ENCODE measurements at places on chromosomes 2 and 18.
A peak's percentile ranks its signal among the peaks of the same experiment; 100 is the strongest.

DNA sequence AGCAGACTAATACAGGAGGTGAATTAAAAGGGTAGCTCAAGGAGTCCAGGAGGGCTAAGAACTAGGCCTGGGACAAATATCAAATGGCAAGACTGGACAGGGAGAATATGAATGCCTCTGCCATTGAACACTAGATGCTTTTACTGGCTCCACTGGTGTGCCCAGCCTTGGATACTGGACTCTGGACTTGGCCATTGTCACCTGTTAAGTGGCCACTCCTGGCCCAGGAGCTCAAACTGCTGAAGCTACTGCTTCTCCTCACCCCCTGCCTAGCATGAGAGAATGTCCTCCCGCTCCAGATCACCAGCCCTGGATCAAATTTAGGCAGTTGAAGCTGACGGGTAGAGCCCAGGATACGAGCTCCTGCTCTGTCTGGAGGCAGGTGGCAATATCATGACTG is 170.8 kb downstream of the DDX1 start:
- DNase-seq: no peak

- DNase-seq: no peak
These were observed 110.5 kb upstream of the KLF7 start for GRCh38 chr2:207276248-207276647.

DNA sequence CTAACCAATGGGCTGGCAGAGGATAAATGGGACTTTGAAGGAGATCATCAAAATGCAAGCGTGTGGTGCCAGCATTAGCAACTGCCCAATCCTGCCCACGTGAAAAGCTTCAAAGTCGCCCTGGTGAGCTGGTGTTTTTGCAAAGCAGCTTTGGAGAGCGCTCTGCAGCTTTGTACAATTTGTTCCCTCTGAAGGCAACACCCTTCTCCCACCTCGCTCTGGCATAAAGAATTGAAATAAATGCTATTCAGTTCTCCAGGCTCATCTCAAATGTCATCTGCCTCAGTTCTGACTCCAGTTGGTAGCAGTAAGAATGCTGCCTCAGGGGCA is 3.5 kb downstream of the COPS9 start:
- no peak for DNase-seq

DNA sequence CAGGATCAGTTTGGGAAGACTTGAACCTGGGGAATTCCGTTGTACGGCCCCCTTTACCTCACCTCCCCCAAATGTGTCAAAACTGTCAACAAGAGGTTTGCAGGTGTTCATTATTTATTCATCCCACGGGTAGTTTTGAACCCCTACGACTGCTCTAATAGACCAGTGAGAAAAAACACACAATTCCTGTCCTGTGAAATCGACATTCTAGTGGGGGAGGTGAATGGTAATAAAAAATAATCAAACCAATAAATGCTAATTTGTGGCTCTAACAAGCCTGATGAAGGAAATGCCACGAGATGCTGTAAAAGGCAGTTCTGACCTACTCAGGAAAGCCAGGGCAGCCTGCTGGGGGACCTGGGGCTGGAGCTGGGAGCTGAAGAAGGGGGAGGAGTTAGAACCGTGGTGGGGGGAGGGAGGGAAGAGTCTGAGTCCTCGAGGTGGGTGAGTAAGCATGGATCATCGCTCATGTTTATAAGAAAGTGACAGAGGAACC is 463 bp upstream of the DNAJB2 start:
- no peak for DNase-seq

- DNase-seq: no peak
These were observed 115.1 kb downstream of the ACKR3 start for GRCh38 chr2:236684504-236685256.

GRCh38 chr18:58253318-58253717 is 209.3 kb downstream of the NEDD4L start:
- no peak for DNase-seq

GRCh38 chr18:2686349-2686968 is 30.9 kb downstream of the SMCHD1 start:
- no peak for DNase-seq

GRCh38 chr2:10297959-10298531 is 4.7 kb upstream of the HPCAL1 start:
- DNase-seq: peak; percentile 48

- no peak for DNase-seq
These were observed 1.3 kb upstream of the SP3 start for GRCh38 chr2:173966274-173967098.

GRCh38 chr18:55477499-55477859 is 110.5 kb downstream of the TCF4 start:
- DNase-seq: peak; percentile 75

All from stomach (tissue), 19 donors.